ENCODE measurements at places on chromosomes 3 and 15.

DNA sequence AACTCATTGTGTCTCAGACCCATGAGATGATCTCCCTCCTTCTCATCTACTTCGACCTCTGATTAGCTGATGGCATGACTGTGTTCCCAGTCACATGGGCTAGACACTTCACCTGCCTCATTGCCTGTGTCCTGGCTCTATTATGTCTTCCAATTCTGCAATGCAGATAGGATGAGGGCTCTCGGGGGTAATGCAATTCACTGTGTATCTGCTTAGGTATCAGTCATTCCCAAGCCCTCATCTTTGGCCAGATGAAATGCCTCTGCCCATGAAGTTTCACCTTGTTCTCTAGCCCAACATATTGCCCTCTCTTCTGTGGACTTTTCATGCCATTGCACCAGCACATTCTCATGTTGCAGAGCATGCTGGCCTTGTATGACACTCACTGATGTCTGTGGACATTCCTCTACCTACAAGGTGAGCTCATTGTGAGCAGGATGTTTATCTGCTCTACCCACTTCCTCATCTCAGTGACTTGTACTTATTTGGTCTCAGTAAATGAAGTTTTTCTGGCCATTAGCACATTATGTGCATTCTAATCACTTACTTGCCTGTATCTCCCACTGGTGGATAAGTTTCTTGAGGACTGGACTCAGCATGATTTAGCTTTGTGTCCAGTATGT is 32.3 kb downstream of the MOBP start:
- DNase-seq: no peak

DNA sequence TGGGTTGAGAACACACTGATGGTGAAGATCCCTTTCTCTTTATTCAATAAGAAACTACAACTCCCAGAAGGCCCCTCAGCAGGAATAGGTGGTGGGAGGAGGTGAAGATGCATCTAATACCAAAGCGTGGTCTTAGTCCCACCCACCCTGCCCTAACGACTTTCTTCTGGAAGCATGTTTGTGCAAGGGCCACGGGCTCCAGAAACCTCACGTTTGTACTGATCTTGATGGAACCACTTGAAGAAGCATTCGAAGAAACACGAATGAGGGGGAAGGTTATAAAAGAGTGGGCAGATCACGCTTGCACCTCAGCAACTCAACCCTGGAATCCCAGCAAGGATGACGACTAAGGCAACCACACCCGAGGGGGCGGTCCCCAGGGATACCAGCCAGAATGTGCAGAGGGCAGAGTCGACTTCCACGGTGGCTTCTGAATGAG is 10.6 kb upstream of the SLC25A36 start:
- DNase-seq: no peak

- no peak for DNase-seq
These were observed 36.9 kb downstream of the GPR171 start for GRCh38 chr3:151166161-151166560.

DNA sequence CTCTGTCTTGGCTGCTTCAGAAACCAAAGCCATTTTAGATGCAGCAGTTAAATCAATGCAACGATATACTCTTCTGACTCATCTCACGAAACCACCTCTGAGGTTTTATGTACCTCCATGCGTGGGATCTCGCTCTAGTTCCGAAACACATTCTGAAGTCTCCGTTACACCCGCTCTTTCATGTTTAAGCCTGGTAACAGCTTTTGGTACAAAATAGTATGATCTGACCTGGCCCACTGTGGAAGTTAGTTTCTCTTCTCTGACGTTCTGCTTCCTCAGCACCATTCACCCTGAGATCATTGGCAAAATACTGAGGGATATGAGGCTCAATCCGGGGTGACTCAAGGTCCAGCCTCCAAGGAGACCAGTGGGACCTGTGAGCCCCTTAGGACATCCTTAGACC is 121.9 kb downstream of the TMEM266 start:
- peak; percentile 90 for DNase-seq

DNA sequence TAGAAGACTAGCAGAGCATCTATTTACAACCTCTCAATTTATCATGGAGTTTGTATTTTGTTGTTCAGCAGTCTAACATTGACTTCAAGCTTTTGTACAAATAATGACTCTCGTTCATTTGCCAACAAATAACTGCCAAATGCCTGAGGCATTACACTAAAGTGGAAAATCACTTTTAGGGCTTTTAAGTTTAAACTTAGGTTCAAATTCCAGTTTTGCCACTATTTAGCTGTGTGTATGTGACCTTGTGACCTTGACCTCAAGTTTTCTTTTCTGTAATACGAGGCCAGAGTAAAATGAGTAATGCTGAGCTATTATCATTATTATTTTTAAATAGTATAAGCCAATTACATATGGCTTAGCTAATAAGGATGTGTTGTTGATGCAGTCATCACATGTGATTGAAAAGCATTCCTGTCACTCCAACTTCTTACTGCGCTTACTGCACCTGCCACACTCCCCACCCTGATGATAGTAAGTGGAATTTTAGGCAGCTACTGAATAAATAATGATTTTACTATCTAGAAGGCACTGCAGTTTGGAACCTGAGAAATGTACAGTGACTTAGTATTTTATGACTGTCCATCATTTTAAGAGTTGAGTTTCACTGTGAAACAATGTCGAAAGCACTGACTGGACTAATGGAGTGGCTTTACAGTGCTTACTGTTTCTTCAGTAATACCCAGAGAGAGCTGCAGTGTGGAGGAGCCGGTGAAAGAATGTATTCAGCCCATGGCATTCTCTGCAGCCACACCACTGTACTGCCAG is 16.3 kb downstream of the ARL8B start:
- no peak for DNase-seq

- DNase-seq: no peak
These were observed 21.5 kb downstream of the CIAO2A start for GRCh38 chr15:64071931-64072765.

DNA sequence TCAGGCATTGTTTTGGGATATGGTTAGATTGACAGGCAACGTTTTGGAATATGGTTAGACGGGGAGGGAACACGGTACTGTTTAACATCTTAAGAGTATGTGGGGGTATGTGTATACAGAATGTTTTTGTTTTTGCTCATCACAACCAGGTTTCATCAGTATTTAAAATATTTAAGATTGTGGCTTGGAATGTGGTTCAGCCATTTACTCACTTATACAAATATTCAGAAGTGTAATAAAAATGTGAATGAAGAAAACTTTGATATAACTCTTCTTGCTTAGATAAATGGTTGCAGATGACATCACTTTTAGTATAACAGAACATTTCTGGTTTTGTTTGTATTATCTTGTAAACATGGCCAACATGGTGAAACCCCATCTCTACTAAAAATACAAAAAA is 3.9 kb upstream of the PAK2 start:
- no peak for DNase-seq

GRCh38 chr3:52533623-52534280 is at the start of gene NT5DC2:
NT5DC2 (minus strand) TSS chr3:52533857; CDS start chr3:52533737, 120 bp downstream.
- DNase-seq: peak; percentile 68

- DNase-seq: no peak
These were observed 42.5 kb downstream of the MUC20 start for GRCh38 chr3:195763076-195763830.

DNA sequence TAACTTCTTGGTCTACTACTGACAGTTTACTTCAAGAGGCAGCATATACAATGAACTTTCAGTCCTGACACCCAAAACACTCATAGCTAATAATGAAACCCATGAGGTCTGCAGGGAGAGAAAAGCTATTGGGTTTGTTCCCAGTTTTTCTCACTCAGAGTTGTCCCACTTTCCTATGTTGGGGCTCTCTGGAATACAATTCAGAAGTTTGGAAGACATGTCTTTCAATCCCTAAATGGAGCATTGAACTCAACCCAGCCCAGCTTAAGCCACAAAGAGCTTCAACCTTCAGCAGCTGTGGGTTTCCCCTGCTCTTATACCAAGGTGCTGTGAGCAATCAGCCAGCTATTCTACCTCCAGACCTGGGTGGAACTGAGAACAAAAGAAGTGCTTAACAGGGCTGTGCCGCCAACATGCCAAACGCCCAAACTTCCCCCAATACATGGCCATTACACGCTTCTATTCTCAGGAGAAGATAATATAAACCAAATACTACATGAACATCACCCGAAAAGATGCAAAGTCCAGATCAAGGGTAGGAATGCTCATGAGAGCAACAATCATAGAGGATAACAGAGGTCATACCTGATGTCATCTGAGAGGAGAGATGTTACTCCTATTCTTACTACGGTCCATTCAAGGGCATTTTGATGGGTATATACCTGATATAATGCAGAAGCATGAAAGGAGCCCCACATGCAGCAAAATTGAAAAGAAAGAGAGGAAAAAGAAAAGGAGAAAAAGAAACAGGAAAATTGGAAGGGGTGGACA is 131.2 kb upstream of the TGFBR2 start:
- DNase-seq: peak; percentile 6

DNA sequence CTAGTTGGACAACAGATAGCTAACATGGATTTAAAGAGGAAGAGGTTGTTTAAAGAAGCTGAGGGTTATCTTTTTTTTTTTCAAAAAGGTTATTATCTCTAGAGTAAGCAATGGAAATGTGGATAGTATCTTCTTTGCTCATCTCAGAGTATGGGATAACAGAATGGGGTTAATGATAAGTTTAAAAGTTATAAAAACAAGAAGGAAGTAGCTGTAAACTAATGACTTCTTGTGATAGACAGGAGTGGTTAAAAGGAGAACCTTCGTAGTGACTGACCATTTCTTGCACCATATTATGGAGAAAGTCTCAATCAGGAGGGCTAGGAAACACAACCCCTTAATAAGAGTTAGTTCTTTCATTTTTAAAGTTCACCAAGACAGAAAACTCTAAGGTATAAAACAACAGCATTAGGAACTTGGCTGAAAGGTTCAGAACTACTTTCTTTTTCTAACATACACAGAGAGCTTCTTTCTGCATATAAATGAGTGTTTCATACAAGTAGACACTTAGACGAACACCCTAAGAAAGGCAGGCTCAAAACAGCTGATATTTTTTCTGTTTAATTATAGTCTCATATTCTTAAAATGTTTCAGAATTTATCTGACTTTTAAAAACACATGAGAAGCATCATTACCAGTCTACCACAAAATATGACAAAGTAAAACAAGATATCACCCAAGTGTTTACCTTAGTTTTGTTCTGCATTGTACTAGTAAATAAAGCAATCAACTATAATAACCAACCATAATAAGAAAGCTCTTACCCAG is 140.0 kb downstream of the MEIS2 start:
- DNase-seq: no peak

DNA sequence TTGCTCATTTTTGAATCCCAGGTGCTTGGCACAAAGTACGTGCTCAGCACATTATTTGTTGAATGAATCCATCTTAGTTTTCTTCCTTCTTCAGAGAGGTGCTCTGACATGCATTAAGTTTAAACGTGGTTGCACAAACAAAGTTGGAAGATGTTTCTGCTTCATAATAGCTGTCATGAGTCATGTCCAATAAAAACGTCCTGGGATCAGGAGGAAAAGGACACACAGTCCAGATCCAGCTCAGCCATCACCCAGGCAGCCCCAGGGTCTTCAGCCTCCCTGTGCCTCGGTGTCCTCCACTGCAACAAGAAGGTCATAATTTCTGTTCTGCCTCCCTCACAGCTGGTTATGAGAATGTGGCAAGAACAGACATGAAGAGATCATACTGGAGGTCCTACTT is 55.4 kb downstream of the CCNL1 start:
- DNase-seq: no peak

- DNase-seq: no peak
These were observed 139.4 kb downstream of the LRRC28 start for GRCh38 chr15:99390667-99391066.

GRCh38 chr15:28960979-28961378 is 75.2 kb downstream of the APBA2 start:
- DNase-seq: no peak

DNA sequence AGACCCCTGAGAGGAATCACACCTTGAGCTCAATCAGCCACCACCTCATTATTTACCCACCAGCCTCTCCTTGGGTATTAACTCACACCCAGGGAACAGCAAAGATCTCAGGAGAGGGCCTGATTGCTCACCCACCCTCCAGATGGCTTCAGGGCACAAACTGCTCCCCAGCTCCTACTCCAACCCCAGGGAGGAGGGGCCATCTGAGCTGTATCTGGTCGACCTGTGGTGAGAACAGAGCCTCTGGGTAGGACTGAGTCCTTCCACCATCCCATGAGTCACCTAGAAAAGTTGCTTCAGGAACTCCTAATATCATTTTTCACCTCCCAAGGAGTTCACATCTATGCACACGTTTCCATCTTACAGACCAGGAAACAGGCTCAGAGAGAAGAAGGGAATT is 44.8 kb upstream of the HES1 start:
- DNase-seq: no peak

- DNase-seq: peak; percentile 53
These were observed 319 bp downstream of the LNP1 start for GRCh38 chr3:100401674-100402041.

DNA sequence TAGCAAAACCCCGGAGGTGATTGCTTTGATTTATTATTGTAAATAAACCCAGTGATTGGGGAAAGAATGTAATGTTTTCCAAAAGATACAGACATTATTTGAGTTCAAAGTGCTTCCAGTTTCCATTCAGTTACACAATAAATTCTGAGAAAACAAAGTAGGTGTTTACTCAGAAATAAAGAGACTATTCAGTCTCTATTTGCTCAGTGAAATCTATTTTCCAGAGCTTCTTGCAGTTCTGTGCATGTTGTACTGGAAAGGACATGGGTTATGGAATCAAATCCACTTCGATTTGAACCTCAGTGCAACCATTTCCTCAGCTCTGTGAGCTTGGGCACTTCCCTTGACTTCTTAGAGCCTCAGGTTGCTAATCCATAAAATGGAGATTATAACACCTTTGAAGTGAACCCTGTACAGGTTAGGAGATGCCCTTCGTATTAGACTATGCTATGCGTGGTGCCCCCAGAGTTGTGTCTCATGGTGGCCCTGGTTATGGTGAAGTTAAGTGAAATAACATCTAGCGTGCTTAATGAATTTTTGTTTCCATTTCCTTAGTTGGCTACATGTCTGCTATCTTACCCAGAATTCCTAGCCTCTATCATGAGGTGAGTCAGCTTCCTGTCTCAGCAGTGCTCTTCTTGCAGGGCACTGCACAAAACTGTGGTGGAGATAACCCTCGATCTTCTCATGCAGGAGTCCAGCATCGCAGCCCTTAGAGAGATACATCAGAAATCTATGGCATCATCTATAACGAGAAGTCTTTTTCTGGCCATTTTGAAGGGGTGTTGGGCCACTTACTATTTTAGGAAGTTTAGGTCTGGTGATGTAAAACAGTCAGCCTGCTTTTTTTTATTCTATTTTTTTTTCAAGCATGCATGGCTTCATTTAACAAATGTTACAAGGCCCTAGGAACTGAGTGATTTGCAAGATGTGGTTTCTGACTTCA is 97.7 kb downstream of the RPL39L start:
- peak; percentile 84 for DNase-seq

Data from activated CD4-positive, alpha-beta T cell treated with anti-CD3 and anti-CD28 coated beads, Interleukin-2, amount 50 U/mL, for 16 hours (primary cell).